ENCODE measurements at places on chromosomes 1 and 21.
A peak's percentile ranks its signal among the peaks of the same experiment; 100 is the strongest.

- no peak for DNase-seq
Observed at GRCh38 chr21:36692114-36692834, 6.6 kb upstream of the SIM2 start.

DNA sequence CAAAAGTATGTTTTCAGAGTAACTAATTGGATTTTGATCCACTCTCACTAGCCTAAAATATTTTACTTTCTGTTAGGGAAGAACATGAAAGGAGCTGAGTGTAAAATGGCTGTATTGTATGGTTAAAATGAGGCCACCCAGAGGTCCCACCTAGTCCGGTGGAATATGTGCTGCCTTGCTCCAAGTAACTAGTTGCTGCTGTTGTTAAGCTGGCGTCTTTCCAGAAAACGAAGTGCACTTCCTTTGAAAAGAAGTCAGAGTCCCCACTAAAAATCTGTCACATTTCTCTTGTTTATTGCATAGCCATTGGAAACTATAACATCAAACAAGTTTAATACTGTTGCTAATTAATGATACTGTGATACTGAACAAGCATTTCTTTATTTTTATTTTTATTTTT, 3.2 kb downstream of the SLC25A33 start:
- DNase-seq = no peak

DNA sequence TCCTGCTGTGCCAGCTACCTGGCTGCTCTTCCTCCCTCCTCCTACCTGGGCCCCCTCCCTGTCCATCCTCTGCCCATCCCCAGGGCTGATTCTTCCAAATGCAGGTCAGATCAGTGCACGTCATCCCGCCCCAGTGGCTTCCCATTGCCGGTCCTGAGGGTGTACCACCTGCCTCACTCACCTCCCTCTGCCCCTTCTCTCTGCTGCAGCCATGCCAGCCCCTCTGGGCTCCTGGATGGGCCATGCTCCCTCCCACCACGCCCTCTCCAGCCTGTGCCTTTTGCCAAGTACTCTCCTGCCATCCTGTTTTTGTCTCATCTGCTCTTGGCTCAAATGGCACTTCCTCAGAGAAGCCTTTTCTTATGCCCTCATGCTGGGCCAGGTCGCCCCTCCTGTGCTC, 95.8 kb downstream of the ARHGEF10L start:
- DNase-seq = no peak

- DNase-seq = no peak
Observed at GRCh38 chr1:29123887-29124365, at the start of gene TMEM200B. TSS of gene TMEM200B (minus strand) at chr1:29123903. CDS start at chr1:29121828, 2,075 bp downstream.

DNA sequence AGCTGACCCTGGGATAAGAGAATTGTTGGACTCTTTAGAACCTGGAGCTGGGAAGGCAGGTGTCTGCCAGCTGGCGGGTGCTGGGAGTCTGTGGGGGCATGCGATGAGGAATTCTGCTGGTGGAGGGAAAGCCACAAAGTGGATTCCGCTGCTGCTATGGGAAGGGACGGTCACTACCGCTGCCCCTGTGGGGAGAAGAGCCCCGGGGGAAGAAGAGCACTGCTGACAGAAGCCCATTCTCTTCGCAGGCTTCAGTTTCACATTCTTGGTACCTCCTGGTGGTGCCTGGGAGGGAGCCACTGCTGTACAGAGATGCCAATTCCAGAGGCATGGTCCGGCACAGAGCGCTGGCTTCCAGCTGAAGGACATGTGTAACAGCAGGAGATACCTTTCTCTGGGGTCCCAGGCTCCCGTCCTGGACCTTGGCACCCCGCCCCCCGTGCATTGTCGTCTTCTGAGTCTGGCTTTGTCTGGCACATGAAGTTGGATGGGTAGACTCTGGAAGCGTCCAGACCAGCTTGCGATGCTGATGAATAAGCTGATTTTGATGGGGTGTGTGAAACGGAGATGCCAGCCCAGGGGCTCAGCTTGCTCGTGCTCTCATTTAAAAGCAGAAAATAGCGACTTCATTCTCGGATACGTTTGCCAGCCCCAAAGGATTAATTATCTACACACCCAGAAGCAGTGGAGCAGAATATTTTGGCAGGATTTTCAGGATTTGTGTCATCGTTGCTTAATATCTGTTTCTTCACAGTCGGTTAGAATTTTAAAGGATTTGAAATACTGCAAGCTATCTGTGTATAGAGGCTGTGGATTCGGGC, 13.2 kb downstream of the PDXK start:
- no peak for DNase-seq

DNA sequence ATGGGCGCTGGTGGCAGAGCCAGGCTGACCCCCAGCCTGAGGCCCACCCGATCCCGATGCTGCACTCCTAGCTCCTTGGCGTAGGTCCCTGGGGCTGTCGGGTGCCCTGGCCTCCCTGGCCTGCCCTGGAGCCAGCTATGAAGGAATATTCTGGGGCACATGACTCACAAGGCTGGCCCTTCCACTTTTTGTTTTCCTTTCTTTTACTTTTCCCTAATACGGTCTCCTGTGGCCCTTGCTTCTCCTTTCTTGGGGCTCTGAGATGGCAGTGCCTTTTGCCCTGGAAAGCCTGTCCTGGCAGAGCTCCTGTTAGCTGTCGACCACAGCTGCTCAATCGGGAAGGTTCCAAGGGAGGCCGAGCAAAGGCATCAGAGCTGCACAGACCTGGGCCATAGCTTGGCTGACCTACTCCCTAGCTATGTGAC, 22.1 kb downstream of the ARHGEF10L start:
- no peak for DNase-seq

DNA sequence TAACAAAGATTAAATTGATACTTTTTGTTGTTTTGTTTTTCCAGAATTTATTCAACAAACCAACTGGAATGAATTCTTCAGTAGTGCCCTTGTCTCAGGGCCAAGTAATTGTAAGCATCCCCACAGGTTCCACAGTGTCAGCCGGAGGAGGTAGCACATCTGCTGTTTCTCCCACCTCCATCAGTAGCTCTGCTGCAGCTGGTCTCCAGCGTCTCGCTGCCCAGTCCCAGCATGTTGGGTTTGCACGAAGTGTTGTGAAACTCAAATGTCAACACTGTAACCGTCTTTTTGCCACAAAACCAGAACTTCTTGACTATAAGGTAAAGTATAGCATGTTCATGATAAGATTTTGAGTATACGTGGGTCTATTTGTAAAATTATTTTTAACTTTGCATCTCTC, 118.5 kb downstream of the ZMYM4 start:
- peak; percentile 14 for DNase-seq

GRCh38 chr1:2639203-2639602, 6.4 kb upstream of the MMEL1 start:
- DNase-seq = no peak

DNA sequence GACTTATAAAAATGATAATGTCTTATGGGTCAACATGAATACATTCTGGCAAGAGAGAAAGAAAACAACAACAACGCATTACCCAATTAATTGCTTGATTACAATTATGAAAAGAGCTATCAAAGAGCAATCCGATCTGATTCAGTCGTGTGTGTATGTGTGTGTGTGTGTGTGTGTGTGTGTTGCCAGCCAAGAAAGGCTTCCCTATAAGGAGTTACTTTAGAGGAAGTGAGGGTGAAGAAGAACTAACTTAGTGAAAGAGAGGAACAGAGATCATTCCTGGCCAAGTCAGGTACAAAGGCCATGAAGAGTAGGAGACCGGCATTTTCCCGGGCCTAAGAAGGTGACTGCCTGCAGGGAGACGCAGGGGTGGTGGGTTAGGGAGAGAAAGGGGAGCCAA, 9.4 kb downstream of the TMEM35B start:
- DNase-seq = no peak

GRCh38 chr1:48093696-48094528, 96.7 kb upstream of the TRABD2B start:
- peak; percentile 2 for DNase-seq

DNA sequence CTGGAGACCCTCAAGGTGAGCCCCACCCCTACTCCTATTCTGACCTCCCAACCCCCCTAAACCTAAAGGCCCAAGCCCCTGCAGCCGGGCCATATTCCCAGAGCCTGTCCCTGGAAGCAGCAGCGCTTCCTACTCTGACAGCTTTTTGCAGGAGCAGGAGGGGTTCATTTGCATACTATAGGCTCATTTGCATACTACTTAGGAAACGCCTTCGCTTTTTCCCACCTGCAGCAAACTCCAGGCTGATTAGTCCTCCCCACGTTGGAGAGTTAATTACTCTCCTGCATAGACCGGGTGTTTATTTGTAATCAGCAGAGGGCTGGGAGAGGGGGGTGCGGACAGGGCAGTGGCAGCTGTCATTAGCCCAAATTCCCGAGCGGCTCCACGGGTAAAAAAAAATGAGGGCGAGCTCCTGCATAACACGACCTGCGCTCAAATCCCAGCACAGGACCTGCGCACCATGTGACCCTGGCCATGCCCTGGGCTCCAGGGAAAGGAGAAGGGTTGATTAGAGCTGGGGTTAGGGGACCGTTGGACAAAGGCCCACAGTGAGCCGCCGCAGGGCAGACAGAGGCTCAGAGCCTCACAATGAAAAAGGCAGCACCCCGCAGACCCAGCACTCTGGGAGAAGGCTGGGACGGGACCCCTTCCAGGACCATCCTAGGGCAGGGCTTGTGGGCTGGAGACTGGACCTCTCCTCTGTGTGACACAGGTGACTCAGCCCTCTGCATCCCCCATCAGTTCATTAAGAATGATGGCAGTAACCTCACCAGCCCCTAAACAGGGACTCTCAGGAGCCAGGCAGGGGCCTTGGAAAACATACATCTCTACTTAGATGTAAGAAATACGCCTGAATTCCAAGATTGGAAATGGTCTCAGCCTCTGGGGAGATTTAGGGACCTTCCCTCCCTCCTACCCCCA, 9.9 kb upstream of the C1QA start:
- no peak for DNase-seq

DNA sequence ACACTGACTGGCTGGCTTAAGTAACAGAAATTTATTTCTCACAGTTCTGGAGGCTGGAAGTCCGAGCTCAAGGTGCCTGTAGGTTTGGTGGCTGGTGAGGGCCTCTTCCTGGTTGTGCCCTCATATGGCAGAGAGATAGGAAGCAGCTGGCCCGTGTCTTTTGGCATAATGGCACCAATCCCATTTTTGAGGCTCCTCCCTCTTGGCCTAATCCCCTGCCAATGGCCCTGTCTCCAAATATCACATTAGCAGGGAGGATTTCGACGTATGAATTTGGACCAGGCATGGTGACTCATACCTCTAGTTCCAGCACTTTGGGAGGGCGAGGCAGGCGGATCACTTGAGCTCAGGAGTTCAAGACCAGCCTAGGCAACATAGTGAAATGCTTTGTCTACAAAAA, 37.4 kb downstream of the AGPAT3 start:
- no peak for DNase-seq

- no peak for DNase-seq
Observed at GRCh38 chr1:106266786-106267185, 789.7 kb upstream of the PRMT6 start.

- no peak for DNase-seq
Observed at GRCh38 chr1:115648717-115649691, 7.2 kb downstream of the VANGL1 start.

DNA sequence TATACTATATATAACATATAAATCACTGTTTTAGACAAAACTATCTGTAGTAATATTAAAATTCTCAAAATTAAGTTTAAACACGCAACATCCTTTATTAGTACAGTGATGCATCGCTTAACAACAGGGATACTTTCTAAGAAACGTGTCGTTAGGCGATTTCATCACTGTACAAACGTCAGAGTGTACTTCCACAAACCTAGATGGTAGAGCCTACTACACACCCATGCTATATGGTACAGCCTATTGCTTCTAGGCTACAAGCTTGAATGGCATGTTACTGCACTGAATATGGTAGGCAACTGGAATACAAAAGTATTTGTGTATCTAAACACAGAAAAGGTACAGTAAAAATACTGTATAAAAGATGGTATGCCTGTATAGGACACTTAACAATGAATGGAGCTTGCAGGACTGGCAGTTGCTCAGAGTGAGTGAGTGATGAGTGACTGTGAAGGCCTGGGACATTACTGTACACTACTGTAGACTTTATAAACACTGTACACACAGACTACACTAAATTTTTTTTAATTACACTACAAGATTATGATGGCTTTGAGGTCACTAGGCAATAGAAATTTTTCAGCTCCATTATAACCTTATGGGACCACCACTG, 10.5 kb downstream of the FOXJ3 start:
- DNase-seq = no peak

- DNase-seq = peak; percentile 62
Observed at GRCh38 chr21:45818276-45818903, 163.2 kb upstream of the COL6A1 start.

GRCh38 chr1:234408757-234409156, 35.5 kb downstream of the COA6 start:
- DNase-seq = no peak

DNA sequence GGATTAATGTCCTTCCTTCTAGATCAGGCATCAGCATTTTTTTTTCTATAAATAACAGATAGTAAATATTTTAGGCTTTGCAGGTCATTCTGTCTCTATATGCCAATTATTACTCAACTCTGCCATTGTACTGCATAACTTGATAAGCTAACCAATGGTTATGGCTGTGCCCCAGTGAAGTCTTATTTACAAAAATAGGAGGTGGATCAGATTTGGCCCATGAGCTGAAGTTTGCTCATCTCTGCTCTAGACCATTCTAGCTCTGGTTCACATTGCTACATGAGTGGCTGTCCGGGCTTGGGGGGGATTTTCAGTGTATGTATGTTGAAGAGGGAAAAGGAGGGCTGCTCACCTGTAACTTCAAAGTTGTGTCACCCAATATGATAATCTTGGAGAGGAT, 10.1 kb downstream of the RAB7B start:
- no peak for DNase-seq

GRCh38 chr1:224357626-224358124, 996 bp downstream of the CNIH4 start:
- DNase-seq = peak; percentile 90

DNA sequence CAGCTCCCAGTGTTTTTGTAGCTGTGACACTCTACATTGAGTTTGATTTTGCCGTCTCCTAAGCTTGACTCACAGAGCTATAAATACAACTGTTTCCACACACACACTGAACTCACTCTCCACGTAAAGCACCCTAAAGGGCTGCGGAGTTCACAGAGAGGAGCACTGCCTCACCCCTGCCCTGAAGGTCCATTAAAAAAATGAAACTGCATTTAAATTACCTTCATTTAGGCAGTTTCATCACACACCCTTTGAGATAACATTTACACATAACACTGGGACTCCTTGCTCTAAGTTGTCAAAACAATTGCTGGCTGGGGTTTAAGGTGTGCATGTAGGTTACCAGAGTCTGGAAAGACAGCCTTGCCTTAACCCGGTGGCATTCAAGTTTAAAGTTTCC, 137.1 kb upstream of the MAGI3 start:
- DNase-seq = no peak

Data from GF-D8 (cell line).